ENCODE measurements at places on chromosomes 13 and 19.

DNA sequence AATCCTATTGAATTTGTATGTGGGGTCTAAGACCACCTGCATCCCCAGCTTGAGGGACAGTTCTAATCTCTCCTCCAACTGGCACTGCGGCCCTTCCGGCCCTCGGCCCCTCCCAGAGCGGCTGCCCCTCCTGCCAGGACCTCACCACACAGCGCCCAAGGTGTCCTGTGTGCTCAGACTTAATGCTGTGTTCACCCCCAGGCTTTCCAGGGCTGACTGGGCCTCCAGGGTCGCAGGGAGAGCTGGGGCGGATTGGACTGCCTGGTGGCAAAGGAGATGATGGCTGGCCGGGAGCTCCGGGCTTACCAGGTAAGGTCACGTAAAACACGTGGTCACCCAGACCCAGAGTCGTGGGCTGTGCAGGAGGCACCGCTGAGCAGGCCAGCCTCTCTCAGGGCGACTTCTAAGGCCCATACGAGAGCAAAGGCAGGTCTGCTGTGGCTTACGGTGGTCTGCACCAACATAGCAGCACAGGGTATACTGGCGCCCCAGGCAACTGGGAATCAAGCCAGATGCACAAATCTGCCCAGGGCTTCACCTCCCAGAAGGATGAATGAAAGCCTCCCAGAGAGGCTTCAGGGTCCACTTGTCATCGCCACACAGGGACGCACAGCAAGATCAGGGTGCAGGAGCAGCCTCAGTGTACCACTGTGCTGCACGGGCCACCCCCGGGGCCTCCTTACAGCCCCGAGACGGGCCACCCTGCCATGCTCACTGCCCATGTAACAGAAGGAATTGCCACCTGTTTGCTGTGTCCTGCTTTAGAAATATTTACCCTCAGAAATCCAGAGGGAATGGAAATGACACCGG is 69.4 kb downstream of the RAB20 start:
- DNase-seq: no peak

GRCh38 chr13:90105276-90105675 is 1242.2 kb upstream of the MIR17HG start:
- DNase-seq: no peak

GRCh38 chr19:41859618-41860418 is at the start of gene RPS19:
Gene RPS19 (plus strand): TSS chr19:41860255. CDS start chr19:41860775, 520 bp downstream.
- peak; percentile 98 for DNase-seq

DNA sequence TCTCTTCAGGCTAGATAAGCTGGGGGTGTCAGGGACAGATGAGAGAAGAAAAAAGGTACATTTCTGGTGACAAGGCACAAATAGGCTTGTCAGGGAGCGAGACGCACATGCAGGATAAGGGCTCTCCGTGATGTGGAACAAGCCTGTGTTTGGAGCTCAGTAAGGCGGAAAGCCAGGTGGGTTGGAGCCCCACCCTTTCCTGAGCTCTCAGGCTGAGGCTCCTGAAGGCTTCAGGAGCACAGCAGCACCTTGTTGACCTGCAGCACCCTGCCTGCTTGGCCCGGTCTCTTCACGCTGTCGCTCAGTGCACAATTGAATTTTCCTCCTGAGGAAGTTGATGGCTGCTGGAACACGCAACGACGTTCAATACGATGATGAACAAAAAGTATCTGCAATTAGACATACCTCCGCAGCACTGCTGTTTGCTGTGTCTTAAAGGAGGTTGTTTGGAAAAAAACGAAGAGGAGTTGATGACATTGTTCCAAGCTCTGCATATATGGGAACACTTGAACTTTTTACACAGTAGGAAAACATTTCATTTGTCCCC is 29.3 kb downstream of the SERP2 start:
- no peak for DNase-seq

- DNase-seq: no peak
Observed at GRCh38 chr13:28321756-28322155, 173.2 kb downstream of the FLT1 start.

GRCh38 chr19:33828266-33829075 is 31.8 kb downstream of the KCTD15 start:
- DNase-seq: no peak
